ENCODE measurements at places on chromosomes 2 and 18.

- DNase-seq: no peak
Observed at GRCh38 chr2:201888426-201888800, 82.1 kb downstream of the CDK15 start.

- DNase-seq: no peak
Observed at GRCh38 chr2:47300609-47301276, 102.2 kb upstream of the MSH2 start.

DNA sequence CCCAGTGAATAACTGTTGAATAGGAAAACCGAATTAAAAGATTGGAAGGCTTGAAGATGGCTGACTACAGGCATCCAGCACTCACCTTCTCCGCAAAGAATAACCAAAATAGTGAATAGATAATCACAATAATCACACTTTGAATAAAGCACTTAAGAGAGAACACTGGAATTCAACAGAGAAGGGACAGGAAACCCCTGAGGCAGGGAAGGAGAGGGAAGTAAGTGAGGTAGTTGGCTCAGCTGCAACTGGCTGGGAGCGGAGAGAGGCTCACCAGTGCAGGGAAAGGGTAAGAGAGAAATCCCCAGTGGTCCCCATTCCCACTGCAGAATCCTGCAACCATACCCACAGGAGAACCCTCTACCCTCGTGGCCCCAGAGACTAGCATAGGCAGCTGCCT lies 246.6 kb upstream of the NCKAP5 start:
- no peak for DNase-seq

- DNase-seq: no peak
Observed at GRCh38 chr2:227643990-227644551, 22.5 kb upstream of the SCYGR5 start.

DNA sequence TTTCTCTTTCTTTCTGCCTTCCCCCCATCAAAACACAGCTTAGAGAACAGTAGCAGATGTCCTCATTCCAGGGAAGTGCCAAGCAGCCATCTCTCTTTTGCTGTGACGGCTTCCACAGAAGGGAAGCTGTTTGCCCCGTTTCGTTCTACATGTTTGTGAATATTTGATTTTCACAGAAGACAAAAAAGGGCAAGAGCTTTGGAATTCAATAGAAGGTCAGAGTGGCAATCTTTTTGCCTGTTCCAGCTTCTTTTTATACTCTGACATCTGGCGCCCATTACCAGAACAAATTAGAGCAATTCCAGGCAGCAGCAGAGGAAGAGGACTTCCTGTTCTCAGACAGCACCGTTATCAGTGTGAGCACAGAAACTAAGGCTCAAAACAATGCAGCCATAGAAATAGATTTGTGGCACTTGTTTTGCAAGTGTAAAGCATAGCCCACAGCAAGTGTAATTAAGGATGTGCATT lies 79.0 kb upstream of the CDH19 start:
- DNase-seq: no peak

DNA sequence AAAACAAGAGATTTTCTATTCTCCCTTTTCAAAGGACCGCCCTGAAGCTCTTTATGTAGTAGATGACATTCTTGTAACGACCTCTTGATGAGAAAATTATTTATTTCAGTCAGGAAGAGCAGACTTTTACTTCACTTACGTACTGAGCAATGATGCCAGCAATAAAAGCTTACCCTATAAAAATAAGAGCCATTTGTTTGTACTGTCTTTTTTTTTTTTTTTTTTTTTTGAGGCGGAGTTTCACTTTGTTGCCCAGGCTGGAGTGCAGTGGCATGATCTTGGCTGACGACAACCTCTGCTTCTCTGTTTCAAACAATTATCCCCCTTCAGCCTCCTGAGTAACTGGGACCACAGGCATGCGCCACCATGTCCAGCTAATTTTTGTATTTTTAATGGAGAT lies 39.2 kb downstream of the CRIM1 start:
- DNase-seq: no peak

DNA sequence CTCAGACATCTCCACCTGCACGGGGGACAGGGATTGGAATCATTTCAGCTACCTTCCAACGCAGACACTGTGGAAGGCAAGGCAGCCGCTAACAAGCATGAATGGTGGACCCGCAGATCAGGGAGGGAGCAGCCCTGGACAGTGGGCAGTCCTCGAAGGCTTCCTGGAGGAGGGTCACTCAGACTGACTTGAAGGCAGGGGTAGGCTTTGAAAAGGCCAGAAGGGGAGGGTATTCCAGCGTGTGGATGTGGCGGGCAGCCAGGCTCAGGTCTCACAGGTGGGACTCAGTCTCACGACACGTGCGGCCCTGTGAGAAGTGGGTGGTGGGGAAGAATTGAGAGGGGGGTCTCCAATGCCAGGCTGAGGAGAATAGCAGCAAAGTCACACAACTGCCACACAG lies 29.9 kb downstream of the DYSF start:
- no peak for DNase-seq
